Esophagus squamous epithelium (tissue), 5 donors: ENCODE measurements at places on chromosomes 1 and 21. TPM values are rescaled to one million over a fixed set of nuclear protein-coding genes. Genes with fewer than 3 reads are reported as not detected.

- DNase-seq: no peak
These were observed 48.7 kb upstream of the SLC19A1 start for GRCh38 chr21:45590726-45591618.

IFI44L gene
- total RNA-seq: 0.11 TPM

DNA sequence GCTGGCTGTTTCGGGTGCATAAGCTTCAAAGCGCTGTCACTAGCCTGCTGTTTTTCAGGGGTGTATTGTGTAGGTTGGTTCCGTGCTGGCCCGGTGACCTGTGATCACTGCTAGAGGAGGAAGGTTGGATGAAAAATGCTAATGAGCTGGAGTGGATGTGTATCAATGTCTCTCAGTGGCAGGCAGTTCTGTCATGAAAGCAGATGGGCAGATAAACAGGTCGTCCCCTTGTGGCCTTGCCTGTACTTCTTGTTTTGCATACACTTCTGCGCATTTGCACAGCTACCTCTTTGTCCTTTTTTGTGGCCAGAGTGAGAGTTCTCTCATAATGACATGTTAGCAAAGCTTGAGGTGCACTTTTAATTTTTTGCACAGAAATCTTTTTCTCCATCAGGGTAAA, 2.9 kb downstream of the SELENON start:
- no peak for DNase-seq

CD1E gene
- total RNA-seq: not detected

- DNase-seq: no peak
These were observed 470.9 kb downstream of the SMYD3 start for GRCh38 chr1:246036175-246036574.

BLACAT1 gene
- 0.45 TPM for total RNA-seq

MFAP2 gene
- 4.2 TPM for total RNA-seq

DNA sequence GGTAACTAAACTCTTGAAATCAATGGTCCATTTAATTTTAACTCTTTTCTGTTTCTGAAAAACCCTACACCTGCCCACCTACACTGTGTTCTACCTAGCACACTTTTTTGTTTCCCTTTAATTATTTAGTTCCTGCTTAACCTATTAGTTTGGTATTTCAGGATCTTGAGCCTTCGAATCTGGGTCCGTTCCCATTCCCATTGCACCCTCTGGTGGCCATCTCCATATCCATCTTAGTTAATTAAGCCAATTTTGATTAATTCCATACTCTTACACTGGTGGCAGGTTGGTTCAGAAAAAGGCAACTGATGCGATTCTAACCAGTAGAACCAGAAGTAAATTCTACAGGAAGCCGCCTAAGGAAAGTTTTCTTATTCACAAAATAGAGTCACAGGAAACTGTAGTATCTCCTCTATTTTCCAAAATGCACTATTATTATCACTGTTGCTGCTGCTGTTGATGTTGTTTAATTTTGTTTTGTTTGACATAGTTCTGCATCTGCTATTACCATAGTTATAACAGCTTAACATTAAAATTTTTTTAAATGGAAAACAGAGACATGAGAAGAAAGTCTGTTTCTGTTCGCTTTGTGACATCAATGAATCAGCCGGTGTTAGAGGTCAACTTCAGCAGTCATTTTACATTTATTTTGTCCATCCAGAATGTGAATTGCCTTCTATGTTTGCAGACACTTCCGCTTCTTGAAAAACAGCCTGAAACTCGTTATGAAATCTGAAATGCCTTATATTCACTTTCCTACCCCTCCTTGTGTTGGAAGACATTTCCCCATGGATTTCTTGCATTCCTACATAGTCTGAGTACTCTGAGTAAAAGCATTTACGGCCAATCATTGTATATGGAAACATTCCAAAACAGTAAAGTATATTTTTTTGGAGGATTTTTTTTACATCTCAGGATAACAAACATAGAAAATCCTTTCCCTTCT, 115.5 kb upstream of the NCAM2 start:
- no peak for DNase-seq

- DNase-seq: no peak
These were observed 53.2 kb upstream of the MRPS6 start for GRCh38 chr21:34020005-34020847.

PIK3R3 gene
- 7.6 TPM for total RNA-seq

TENT5C gene
- 2.8 TPM for total RNA-seq

DNA sequence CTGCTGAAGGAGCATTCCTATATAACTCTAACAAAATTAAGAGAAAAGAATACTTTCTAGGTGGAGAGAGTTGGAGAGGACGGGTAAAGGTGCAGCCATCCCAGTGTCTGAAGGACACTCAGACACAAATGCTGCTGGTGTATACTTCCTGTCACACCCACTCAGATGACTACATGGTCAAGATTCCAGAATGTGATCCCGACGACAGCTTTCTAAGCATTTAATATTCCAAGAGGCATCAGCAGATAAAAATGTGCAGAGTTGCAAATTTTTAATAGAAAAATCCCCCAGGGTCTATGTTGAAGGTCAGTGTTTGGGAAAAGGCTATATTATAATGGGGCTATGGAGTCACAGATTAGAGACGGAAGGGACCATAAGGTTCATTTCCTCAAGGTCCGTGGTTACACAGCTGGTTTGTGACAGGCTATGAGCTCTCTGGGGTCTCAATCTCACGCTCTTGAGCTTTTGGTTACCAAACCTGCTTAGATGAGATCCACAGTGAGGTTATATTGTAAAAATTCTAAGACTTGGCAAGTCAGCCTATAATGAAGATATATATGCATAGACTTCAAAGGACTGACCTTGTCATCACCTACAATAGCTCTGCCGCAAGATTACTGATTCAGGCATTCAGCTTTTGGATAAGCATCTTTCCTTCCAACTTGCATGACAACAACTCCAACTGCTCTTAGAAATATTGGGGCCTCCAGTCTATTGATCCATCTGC, 35.1 kb downstream of the ZNF281 start:
- no peak for DNase-seq

GLUL gene
- 1,638 TPM for total RNA-seq

GRCh38 chr1:115652236-115652788, 10.5 kb downstream of the VANGL1 start:
- no peak for DNase-seq

SYDE2 gene
- 10.9 TPM for total RNA-seq

LCE3E gene
- 2.7 TPM for total RNA-seq

- no peak for DNase-seq
These were observed 633 bp downstream of the DMRTA2 start for GRCh38 chr1:50422675-50422945.

DNA sequence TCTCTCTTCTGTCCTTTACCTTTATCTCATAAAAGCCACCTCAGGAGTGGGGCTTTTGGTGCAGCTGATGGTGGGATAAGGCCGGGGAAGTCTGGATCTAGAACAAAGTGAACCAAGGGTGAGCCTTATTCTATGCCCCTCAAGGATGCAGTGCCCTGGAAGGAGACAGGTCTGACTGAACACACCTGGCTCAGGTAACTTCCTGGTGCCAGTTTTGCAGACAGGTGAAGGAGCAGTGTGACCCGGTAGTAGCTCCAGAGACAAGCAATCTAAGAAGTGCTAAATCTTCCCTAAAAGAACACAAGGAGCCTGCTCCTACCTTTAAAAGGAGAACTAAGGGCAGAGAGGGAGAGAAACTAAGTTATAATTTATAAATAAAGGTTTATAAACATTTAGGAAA, 2.9 kb downstream of the KCNJ15 start:
- no peak for DNase-seq

NPPB gene
- total RNA-seq: not detected

- DNase-seq: no peak
These were observed 713 bp upstream of the HMGCL start for GRCh38 chr1:23825762-23826522.

NUF2 gene
- total RNA-seq: 13.4 TPM

TOMM20 gene
- total RNA-seq: 117 TPM

GRCh38 chr21:40618191-40618973, 228.6 kb downstream of the DSCAM start:
- DNase-seq: no peak

DYNLT5 gene
- total RNA-seq: not detected

DNA sequence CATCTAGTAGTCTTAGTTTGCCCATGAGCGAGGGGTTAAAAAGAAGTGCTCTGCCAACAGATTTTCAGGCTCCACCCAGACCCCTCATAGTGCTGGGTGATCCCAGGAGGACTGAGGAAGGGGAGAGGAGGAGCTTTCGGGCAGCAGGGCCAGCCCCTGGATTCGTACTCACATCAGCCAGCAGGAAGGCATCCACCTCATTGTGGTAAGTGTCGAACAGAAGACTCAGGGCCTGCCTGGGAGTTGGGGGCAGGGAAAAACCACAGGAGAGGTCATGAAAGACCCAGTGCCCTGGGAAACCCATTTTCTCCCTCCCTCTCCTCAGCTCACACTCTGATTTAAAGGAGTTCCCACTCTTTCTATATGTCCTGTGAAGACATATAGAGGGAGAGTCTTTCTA, 34.9 kb downstream of the PIK3C2B start:
- no peak for DNase-seq

DNA sequence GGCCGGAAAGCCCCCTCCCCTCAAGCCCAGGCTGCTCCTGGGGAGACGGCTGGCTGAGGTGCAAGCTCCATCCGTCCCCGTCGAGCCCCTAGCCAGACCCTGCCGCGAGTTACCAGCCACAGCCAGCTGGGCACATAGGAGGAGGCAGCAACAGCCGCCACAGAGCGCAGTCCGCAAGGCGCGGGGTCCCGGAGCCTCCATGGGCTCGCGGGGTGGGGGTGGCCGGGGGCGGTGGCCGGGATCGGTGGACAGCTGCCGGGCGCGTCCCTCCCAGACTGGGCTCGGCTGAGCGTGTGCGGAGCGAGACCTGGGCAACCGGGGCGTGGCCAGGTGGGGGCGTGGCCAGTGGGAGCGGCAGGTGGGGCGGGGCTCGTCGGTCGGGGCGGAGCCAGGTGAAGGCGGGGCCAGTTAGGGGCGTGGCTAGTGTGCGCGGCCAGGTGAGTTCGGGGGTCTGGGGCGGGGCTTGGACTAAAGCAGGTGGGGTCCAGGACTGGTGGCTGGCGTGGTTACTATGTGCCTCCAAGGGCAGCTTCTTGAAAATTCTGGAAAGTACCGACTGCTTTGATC, at the start of gene CD164L2:
TSS of gene CD164L2 (minus strand) at position 295 of the 567 bp plus-strand sequence. CDS start at position 201, 94 bp downstream.
- DNase-seq: no peak

DNA sequence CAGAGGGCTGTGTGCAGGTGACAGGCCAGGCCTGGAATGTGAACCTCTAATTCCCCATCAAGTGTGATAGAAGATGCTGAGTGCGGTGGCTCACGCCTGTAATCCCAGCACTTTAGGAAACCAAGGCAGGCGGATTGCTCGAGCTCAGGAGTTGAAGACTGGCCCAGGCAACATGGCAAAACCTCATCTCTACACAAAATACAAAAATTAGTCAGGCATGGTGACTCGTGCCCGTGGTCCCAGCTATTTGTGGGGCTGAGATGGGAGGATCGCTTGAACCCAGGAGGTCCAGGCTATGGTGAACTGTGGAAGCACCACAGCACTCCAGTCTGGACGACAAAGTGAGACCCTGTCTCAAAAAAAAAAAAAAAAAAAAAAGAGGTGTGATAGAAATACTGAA, 40.1 kb upstream of the PUM1 start:
- no peak for DNase-seq

DNA sequence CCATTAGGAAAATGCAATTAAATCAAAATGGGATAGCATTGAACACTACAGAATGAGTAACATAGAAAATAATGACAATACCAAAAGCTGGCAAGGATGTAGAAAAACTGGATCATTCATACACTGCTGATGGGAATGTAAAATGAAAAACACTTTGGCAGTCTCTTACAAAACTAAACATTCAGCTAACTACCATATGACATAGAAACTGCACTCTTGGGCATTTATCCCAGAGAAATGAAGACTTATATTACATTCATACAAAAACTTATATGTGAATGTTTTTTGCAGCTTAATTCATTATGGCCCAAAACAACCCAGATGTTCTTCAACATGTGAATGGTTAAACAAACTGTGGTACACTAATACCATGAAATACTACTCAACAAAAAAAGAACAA, 66.4 kb downstream of the ANKRD13C start:
- no peak for DNase-seq
